Esophagus squamous epithelium (tissue), 5 donors: ENCODE measurements at places on chromosomes 11 and 22.

GRCh38 chr22:37196539-37197450 is 8.7 kb upstream of the C1QTNF6 start:
- no peak for DNase-seq

DNA sequence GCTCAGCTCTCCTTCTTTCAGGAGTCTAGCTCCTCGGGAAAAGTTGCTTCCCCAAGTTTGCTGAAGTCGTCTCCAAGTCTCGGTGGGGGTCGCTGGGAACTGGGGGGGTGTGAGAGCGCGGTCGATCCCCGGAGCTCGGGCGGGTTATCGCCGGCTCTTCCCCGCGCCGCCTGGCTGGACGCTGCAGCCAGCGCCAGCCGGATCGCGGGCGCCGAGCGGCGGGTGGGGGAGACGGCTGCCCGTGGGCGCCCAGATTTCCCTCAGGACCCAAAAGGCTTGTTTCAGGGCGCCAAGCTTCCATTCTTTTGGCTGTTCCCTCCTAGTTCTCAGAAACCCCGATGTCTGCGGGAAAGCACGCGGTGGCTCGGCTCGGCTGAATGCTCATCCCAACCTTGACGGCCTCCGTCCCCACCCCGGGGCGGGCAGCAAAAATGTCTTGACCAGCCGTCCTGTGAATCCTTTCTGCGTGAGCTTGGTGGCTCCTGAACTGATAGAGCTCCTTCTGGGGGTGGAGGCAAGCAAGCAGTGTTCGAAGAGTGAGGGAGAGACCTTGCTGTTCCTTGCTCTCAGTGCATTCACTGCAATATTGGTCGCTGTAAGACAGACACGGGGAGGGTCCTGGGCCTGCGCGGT is 1.7 kb downstream of the ZBTB16 start:
- DNase-seq = no peak

DNA sequence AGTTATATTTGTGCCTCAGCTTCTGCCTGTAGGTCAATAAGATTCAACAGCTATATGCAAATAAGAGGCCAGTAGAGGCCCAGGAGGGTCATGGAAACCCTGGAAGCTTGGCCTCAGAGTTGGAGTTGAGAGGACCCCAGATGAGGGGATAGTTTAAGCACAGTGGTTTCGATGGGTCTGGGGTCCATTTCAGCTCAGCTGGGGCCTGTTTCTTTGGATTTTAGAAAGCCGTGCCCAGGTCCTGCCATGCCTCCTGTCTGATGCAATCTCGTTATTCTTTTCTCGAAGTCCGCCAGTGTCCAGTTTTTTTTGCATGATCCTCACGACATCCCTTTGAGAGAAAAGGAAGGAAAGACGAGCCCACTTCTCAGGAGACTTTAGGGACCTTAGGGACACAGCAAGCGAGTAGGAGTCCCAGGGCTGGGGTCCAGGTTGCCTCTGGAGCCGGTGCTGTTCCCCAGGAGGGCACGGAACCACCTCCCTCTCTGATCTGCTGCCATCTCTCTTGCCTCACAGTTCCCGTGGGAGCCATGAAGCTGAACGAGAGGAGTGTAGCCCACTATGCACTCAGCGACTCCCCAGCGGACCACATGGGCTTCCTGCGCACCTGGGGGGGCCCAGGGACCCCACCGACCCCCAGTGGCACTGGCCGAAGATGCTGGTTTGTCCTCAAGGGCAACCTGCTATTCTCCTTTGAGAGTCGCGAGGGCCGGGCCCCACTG is 2.6 kb upstream of the SMDT1 start:
- DNase-seq = no peak

- DNase-seq = no peak
These were observed 1.7 kb upstream of the SCO2 start for GRCh38 chr22:50526834-50527801.

DNA sequence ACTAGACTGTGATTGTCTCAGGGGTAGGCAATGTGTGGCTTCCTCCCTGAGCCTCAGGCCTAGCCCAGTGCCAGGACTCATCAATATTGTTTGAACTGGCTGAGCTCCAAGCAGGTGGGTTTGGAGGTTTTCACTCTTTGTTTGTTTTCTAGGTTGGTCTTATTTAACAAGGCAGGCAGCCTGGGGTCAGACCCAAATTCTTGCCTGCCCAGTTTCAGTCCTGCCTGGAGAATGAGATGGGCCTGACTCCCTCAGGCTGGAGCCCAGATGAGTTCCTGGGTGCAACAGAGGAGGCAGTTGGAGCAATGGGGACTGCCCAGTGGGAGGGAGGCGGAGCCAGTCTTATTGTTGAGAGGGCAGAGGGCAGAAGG is 28.3 kb upstream of the TP53I11 start:
- DNase-seq = no peak

DNA sequence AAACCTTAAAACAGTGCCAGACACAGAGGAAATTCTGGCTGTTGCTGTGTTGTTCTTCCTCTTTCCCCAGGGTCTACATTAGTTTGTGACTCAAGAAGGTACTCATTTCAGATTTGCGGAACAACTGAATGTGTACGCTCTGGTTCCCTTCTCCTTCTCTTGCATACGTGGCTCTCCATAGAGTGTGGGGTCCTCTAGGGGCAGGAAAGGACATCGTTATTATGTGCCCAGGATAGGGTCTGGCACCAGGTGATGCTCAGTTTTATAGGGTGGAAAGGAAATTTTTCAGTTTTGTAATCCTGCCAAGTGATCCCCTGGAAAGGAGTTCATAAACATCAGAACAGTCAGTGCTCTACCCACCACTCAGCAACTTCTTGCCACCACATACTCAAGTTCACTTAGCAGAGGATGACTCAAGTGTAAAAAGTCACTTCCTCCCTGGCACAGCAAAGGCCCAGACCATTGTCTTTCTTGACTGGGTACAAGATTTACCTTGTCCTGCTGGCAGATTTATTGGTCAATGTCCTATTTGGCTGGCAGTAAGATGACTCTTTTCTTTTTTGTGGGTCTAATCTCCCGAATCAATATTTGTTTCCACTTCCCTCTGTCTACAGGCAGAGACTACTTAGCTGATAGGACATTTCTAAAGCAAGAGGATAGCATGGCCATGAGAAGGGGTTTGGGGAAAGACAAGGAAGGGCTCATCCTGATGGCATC is 246.0 kb upstream of the TENM4 start:
- no peak for DNase-seq

GRCh38 chr11:46835897-46836296 is 10.2 kb downstream of the CKAP5 start:
- no peak for DNase-seq

- no peak for DNase-seq
These were observed 18.2 kb upstream of the ARRB1 start for GRCh38 chr11:75369560-75370255.

DNA sequence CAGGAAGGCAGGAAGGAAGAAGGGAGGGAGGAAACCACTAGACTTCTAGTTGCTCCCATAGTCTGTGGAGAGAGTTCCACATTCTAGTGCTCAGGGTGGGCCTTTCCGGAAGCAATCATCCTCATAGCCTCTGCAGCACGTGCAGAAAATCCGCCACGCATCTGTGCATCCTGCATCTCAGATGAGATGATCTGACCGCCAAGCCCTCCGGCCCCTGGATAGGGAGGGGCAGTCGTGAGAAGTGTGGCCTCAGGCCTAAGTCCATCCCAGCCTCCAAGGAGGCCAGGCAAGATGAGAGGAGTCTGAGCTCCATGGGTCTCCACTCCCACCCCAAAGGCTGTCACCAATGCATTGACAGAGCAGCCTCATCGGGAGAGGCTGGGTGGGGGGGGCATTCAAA is 30.4 kb upstream of the IGSF9B start:
- DNase-seq = no peak

- no peak for DNase-seq
These were observed 8.7 kb downstream of the SLC16A8 start for GRCh38 chr22:38075105-38075825.

DNA sequence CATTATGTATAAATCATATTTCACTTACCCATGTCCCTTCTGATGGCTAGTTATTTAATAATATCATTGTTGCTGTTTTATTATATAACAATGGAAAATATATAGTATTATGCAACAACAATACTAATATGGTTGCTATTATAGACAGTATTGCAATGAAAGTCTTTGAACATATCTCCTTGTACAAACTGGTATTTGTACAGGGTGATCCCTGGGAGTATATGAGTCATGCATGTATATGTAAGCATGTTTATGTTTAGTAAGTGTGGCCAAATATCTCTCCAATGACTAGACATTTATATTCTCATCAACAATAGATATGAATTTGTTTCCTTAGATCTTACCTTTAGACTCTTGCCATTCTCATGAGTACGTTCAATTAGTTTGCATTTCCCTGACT is 55.9 kb downstream of the KCNC1 start:
- DNase-seq = no peak

GRCh38 chr11:115528225-115528624 is 24.0 kb upstream of the CADM1 start:
- DNase-seq = no peak

DNA sequence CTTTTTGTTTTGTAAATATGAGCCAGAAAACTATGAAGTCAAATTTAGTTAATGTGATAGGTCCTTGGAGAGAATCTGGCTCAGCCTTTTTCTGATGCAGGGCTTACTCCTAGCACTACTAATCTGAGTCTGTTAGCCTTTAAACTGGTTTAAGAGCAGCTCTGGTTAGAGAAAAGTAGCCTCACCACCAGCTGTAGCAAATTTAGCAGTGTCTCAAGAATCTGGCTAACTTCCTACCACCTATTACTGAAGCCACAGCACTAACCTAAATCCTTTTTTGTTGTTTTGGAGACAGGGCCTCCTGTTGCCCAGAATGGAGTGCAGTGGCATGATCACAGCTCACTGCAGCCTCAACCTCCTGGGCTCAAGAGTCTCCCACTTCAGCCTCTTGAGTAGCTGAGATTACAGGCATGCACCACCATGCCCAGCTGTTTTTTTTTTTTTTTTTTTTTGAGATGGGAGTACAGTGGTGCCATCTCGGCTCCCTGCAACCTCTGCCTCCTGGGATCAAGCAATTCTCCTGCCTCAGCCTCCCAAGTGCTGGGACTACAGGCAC is 13.9 kb downstream of the RBM4B start:
- DNase-seq = no peak

GRCh38 chr11:113849713-113850112 is 25.7 kb downstream of the USP28 start:
- no peak for DNase-seq

DNA sequence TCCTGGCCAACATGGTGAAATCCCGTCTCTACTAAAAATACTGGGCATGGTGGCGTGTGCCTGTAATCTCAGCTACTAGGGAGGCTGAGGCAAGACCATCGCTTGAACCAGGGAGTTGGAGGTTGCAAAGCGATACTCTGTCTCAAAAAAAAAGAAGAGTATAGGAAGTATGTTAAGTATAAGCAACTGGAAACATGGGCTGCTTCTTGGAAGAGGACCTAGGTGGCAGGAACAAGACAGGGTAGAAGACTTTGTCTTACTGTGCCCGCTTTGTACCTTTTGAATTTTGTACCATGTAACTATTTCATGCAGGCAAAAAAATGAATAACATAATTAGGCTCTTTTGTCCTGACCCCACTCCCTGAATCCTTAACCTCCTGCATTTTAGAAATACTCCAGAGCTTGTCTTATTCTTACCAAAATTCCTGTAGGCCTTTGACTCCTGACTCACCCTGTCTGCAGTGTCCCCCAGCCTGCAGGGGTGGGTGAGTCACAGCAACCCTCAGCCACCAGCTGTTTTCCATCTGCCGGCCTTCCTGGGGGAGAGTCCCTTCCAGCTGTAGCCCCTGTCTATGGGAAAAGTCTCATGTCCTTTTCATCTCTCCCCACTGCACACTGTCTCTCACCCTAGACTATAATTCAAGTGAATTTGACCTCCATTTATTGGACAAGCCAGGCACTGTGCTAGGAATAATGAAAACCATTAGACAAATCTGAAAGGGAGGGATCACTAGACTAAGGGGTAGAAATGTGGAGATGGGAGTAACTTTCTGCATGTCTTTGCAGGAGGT is 41.8 kb downstream of the TXN2 start:
- DNase-seq = no peak

- DNase-seq = no peak
These were observed 550.6 kb downstream of the SOX6 start for GRCh38 chr11:15805726-15806125.
